ENCODE measurements at places on chromosomes 12 and 14.

DNA sequence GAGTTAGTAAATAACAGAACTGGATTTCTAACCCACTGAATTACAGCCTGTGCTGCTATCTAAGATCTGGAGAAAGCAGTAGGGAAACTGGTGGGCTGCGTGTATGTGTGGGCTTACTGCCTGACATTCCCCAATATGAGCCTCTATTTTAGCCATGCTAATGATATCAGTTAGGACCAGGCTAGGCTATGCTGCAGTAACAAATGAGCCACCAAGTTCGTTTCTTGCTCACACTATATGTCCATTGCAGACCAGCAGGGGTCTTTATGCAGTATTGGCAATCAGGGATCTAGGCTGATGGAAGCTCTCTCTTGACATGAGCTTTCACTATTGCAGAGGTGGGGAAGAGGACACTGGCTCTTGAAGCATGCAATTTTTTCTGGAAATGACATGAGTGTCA lies 40.4 kb downstream of the FOS start:
- no peak for DNase-seq

DNA sequence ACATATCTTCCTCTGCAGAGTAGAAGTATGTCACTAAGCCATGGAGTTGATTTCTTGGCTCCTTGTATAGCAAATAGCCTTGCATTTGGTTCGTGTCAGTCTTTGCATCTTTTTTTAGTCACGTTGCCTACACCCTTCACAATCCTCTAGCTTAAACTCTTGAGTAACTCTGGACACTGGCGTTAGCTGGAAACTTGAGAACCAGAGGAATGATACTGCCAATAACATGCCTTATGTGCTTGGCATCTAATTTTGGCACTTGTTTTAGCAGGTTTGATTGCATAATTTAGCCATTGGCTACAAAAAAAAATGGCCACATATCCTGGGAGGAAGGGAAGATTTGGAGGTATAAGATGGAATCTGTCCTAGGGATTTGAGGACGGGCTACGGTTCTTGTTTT lies 136.2 kb downstream of the ETV6 start:
- no peak for DNase-seq

GRCh38 chr14:88386256-88386794 lies 868 bp downstream of the SPATA7 start:
- no peak for DNase-seq

DNA sequence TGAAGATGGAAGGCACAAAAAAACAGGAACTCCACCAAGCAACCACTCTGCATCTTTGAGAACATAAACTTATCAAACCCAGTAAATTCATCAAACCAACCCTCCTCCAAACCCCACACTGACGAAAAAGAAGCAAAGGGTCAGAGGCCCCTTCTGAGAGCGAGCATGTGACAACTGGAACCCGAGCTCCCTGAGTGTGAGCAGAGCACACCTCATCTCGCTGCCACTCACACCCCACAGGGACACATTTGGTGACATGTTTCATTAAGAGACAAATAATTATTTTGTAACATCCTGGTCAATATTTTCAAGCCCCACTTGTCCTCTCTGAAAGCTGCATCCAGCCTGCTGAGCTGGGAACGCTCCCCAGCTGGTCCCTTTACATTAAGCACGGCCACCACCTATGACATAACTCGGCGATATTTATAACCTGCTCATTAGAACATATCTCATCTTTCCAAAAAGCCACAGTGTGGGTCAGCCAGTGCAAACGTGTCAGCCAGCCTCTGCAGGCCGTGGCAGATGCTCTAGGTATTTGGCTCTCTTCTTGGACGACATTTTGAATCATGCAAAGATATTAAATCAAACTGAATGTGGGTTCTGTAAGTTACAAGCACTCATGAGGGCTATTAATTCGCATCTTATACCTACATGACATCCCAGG lies 120.1 kb downstream of the TTC7B start:
- DNase-seq = no peak

GRCh38 chr14:101821528-101821927 lies 60.0 kb downstream of the PPP2R5C start:
- DNase-seq = no peak

Measured in pancreas (tissue), 10 donors.